ENCODE measurements at places on chromosomes 4 and X.

DNA sequence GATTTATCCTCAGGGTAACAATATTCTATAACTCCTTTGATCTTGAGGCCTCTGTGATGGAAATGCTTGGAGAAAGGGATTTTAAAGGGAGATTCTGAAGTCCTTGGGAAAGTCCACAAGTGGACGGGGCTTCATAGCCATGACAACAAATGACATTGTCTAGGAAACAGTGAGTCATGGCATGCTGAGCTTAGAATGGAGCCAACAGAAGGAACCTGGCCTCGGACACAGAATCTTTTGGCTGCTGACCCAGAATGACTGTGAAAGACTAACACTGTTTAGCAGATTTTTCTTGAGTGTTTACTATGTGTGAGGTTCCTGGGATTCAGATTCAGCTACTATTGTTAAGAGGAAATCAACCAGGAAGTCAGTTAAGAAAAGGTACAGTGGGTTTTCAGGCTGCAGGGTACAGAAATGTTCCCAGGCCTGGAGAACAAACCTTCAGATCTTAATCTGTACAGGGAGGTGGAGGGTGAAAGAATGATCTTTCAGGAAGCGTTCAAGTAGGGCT, 18.1 kb upstream of the CXCL2 start:
- no peak for DNase-seq

GRCh38 chr4:55125763-55126541, 557 bp upstream of the KDR start:
- DNase-seq, result no peak

DNA sequence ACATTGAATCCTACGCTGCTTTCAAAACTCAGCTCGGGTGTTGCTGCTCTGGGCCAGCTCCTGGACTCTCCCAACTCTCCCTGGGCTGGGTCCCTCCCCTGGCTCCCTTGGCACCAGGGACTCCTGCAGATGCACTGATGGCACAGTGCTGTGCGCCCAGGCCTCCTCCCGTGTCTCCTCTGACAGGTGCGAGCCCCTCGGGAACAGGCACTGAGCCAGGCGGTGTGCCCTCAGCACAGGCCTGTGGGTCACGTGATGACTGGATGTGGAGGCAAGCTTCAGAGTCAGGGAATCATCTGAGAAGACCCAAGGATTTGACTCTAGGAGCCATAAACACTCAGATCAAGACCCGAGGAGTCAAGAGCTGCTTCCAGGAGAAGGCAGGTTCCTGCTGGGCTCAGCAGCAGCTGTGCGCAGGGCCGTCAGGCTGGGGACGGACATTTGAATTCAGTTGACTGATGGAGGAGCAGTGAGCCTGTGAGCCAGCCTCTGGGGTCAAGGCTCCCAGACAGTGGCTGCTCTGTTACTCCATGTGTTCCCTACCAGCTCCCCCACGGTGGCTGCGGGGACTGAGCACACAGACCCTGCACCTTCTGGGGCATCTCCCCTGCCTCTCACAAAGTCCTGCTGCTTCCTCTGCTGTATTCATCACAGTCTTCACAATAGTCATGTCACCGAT, 33.0 kb downstream of the NAT8L start:
- DNase-seq, result no peak

- DNase-seq, result no peak
These were observed 1574.7 kb downstream of the STIM2 start for GRCh38 chr4:28435314-28435713.

GRCh38 chr4:40811956-40812355, 62.2 kb downstream of the NSUN7 start:
- DNase-seq, result no peak

GRCh38 chrX:106415276-106415895, 196.4 kb upstream of the RADX start:
- no peak for DNase-seq

GRCh38 chrX:14902537-14902936, 29.3 kb downstream of the MOSPD2 start:
- DNase-seq, result no peak

GRCh38 chrX:2264179-2265030, 236.4 kb downstream of the DHRSX start:
- DNase-seq, result no peak
